Spinal cord (tissue), 10 donors: ENCODE measurements at places on chromosomes 16 and 17. TPM values are rescaled to one million over a fixed set of nuclear protein-coding genes. Genes with fewer than 3 reads are reported as not detected.
A peak's percentile ranks its signal among the peaks of the same experiment; 100 is the strongest.

DNA sequence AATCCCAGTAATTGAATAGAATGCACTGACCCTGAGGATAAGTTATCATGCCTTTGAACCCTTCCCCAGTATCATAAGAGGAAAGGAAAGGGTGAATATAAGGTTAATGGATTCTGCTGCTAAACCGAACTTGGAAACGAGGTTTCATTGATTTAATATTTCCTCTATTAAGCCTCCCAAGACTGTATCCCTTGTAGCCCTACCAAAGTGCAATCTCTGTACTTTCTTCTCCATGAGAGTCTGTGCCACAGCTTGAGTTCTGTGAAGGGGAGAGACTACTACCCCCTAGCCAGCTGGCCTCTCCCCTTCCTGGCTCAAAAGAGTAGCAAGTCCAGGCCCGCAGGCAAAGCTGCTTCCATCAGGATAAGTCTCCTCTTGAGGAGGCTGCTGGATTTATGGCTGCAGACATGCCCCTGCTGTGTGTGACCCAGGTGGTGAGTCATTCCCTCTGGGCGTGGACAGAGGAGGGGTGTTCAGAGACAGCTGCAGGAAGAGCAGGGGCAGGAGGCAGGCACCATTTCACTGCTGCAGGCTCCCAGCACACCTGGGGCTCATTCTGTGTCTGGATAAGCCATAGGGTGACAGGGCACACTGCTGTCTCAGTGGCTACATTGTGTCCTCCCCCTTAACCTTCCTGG, 58.4 kb downstream of the TOM1L2 start:
- DNase-seq = no peak

GRCh38 chr17:78706271-78706915, 75.7 kb downstream of the CYTH1 start:
- DNase-seq = peak; percentile 48

- no peak for DNase-seq
Measured at GRCh38 chr17:8622191-8622590, 8.3 kb downstream of the MYH10 start.

SLFN13 gene
- 7.7 TPM for total RNA-seq

DNA sequence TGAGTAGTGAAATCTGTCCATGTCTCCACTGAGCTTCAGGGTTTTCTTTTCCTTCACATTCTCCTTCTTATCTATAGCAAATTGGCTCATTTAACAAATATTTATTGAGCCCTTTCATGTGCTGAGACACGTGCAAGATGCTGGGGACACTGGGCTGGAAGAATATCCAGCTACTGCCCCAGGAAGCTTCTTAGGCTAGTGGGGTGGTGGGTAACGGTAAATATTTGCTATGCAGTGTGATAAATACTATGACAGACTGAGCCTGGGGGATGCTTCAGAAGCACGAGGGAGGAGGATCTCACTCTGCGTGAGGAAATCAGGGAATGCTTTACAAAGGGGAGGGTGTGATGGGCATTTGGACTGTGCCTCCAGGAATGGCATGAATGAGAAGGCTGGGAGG, 524.1 kb downstream of the GRIN2A start:
- DNase-seq = no peak

- no peak for DNase-seq
Measured at GRCh38 chr17:19237389-19238166, 412 bp downstream of the EPN2 start.

RPL13 gene
- 1,019 TPM for total RNA-seq

HSD17B1 gene
- total RNA-seq = 5.2 TPM
